ENCODE measurements at places on chromosomes 3 and 15.

- no peak for DNase-seq
Observed at GRCh38 chr15:32909431-32909830, 191.6 kb downstream of the GREM1 start.

GRCh38 chr3:56988458-56989168, 71.9 kb upstream of the SPATA12 start:
- DNase-seq = peak; percentile 16

DNA sequence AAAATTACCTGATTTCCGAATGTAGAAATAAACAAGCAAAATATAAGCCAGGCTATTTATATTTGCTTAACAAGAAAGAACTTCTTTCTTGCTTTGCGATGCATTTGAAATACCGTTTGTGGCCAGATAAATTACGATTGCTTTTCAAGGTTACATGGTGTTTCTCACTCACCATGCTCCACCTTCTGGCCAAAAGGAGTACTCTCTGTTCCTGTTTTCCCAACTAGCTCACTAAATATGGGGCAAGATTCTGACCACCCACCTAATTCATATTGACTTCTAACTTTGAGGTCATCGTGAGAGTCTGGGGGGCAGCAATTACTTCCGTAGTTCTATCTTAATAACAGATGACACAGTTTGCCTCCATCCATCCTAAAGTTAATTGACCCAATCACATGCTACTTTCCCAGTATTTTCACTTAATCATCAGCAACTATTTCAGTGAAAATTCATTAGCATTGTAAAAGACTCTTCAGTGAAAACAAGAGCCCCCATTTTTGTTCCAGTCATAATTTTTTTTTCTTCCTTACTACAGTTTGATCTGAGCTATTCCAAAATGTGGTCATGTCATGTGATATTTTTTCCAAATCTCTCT, 25.9 kb downstream of the ACP3 start:
- no peak for DNase-seq

- no peak for DNase-seq
Observed at GRCh38 chr3:50467919-50468318, 35.5 kb downstream of the CACNA2D2 start.

DNA sequence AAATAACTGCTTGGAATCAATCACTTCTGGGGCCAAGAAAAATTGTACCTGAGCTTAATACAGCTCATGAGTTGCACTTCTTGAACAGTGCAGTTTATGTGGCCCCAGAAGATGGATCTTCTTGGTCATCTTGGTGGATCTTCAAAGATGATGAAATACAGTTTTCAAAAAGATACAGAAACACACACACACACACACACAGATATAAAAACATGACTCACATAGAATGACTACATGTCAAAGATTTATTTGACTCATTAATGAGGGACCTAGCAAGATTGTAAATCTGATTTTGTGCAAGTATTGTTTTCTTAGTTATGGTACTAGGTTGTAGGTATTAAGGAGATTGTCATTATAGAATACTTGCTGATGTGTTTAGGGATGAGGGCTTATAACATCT, 32.6 kb downstream of the PDCD6IP start:
- no peak for DNase-seq
